CMK (cell line): ENCODE measurements at places on chromosomes 12 and 14.
A peak's percentile ranks its signal among the peaks of the same experiment; 100 is the strongest.

DNA sequence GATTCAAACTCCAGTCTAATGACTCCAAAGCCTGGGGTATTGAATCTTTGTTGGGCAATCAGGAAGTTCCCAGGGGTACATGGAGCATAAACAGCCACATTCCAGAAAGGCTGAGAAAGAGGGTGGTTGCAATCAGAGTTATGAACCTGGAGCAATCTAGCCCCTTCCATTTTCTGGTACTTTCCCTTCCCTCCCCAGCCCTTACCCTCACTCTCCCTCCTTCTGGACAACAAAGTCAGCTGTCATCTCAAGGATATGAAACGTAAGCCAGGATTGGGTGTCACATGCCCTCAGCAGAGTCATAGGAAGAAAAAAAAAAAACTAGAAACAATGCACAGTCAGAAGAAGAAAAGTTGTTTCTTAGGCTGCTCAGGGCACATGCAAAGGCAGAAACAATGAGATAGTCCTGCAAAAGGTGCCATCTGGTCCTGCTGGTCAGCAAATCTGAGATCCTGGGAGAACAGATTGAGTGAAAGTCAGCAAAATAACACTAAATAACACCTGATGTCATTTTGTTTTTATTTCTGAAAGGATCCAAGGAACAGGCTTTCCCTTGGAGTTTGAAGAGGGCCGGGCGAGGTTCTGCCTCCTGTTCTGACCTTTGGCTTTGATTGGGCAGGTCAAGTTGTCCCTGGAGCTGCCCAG is 27.1 kb downstream of the TMEM229B start:
- DNase-seq = no peak

GRCh38 chr12:118357257-118358007 is 15.3 kb downstream of the TAOK3 start:
- DNase-seq = no peak

DNA sequence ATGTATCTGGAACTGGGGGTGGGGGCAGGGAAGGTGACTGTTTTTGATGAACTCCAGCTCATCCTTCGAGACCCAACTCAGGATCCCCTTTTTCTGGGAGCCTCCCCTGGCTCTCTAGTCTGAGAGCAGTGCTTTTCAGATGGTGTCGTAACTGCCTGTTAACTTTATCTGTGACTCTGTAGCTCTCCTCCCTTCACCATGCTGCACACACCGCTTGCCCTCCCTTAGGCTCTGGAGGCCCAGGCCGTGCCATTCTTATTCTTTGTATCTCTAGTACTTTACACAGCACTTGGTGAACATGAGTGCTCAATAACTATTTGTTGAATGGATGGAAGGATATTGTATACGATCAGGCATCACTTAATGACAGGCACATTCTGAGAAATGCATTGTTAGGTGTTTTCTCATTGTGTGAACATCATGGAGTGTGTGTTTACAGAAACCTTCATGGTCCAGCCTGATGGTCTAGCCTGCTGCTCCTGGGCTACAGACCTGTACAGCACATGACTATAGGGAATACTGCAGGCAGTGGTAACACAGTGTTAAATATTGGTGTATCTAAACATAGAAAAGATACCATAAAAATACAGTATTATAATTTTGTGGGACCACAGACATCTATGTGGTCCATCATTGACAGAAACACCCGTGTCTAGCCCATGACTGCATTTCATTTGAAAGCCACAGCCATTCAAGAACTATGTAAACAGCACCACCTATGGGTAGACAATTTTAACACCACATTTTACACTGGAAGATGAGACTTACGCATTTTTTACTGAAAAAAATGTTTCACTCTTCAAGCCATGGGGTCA is 91.8 kb downstream of the EML1 start:
- DNase-seq = peak; percentile 22

GRCh38 chr14:55450124-55450523 is 9.7 kb upstream of the TBPL2 start:
- DNase-seq = no peak

- DNase-seq = no peak
Observed at GRCh38 chr12:22228022-22228875, 106.3 kb downstream of the ST8SIA1 start.

DNA sequence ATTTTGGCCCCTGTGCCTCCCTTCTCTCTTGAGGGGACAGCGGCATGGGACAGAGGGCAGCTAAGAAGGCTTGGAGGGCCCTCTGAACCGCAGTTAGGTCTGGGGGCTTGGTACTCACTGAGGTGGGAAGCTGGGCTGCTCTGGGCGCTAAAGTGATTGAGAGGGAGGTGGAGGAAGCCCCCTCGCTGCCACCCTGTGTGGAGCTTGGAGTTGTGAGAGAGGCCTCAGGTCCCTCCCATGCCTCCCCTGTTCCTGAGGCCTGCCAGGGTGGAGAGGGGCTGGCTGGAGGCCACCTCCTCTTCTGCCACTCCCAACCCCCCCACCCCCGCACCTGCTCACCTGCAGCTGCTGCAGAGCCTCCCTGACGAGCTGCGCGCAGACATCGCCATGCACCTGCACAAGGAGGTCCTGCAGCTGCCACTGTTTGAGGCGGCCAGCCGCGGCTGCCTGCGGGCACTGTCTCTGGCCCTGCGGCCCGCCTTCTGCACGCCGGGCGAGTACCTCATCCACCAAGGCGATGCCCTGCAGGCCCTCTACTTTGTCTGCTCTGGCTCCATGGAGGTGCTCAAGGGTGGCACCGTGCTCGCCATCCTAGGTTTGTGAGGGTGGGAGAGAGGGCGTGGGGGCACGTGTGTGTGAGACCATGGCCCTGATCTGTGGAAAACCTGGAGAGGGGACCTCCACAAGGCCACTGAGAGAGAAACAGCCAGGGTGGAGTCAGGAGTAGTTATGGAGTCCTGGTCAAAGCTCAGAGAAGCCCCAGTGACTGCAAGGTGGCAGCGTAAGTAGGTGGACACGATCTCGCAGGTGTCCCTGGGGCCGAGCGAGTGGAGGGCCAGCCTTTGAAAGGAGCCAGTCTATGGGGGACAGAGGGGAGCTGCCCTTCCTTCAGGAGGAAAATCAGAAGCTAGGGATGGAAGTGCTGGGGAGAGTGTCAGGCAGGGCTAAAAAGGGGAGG is 11.2 kb downstream of the KCNH3 start:
- DNase-seq = no peak

DNA sequence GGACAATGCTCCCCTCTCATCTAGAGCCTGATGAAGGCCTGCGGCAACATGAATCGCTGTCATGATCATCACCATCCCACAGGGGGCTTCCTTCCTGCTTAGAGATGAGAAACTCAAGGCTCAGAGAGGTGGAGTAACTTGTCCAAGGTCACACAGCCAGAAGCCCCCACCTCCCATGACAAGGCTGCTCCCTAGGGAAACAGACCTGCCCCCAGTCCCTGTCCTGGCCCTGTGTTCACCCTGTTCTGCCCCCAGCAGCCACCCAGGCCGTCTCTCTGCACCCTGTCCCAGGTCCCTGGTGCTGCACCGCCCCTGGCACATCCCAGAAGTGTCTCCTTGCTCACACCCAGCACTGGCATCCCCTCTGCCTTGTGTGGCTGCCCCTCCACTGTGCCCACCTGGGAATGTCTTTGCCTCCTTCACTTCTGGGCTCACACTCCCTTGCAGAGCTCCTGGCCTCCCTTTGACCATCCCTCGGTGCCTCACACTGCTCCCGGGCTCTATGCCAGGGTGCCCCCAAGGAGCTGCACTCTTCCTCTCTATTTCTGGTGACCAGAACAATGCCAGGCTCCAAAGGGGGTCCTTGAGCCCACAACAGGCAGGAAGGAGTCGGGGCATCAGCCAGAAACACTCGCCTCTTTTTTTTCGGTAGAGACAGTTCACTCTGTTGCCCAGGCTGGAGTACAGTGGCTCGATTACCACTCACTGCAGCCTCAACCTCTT is 70.5 kb downstream of the BCL11B start:
- DNase-seq = no peak

GRCh38 chr12:66753810-66754209 is 74.9 kb upstream of the GRIP1 start:
- DNase-seq = no peak

DNA sequence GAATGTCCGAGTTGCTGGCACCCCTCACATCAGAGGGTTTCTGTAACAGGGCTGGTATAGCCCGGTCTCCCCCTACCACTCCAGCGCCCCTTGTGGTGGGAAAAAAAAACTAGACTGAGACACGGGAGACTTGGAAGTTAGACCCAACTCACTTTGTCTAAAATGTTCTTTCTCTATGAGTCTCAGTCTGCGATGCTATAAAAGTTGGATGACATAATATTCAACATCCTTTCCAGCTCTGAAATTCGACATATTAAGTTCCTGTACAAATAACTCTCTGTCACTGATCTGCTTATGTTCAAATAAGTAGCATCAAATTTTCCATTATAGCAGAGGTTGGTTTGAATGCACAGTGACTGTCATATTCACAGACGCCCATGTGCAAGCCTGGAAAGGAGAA is 25.7 kb upstream of the TC2N start:
- DNase-seq = peak; percentile 11

DNA sequence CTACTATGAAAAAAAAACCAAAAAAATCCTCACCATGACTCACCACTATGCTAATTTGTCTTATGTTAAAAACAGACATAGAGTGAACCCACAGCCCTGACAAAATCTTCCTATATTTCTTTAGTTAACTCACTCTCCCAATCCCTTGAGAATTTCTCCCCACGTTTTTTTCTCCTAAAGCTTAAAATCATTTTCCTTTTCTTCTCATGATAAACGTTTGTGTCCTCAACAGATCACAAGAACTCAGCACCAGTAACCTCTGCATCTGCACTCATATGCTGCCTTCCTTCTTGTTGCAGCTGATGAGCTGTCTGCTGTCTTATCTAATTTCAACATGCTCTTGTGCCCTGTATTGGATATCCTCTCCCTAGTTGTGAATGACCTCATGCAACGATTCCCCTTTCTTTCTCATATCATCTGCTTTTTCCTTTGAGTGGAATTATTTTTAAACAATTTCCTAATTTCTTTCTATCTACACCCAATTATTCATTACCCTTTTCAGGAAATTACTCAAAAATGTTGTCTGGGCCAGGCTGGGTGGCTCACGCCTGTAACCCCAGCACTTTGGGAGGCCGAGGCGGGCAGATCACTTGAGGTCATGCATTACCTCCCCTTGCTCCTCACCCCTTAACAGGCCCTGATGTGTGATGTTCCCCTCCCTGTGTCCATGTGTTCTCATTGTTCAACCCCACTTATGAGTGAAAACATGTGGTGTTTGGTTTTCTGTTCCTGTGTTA is 427.5 kb upstream of the MGAT4C start:
- no peak for DNase-seq

DNA sequence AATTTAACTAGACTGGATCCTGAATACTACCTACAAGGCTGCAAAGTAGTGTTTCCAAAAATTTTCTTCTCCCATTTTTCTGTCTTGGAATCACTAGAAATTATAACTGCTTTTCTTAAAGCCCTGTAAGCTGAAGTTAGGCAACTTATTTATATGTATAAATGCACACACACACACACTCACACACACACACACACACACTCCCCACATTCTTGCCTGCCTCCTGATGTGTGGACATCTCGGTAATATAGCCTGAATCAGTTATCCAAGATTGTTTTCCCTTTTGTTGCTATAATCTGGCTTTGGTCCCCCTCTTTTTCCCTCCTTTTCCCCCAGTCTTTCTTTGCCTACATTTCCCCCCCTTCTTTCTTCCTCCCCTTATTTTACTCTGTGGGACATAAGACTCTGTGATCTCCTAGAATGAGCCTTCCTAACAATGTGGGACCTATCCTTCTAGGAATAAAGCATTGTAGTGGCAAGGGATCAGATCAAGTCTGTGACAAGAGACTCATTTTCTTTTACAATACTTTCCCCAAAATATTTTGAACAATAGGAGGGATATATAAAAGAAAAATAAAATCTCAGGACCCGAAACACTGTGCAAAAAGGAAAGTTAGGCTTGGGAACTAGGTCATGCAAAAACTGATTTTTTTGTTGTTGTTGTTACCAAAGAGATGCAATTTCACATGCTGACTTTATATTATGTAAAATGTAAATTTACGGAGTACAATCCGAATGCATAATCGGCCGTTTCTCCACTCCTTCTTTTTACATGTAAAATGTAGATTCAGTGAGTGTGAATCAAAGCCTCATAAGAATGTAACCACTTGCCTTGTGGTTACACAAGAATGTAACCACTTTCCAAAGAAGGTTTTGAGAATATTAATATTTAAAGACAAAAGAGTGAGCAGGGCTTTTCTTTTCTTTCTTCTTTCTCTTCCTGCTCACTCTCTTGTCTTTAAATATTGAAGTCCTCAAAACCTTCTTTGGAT is 26.3 kb upstream of the CD69 start:
- no peak for DNase-seq

DNA sequence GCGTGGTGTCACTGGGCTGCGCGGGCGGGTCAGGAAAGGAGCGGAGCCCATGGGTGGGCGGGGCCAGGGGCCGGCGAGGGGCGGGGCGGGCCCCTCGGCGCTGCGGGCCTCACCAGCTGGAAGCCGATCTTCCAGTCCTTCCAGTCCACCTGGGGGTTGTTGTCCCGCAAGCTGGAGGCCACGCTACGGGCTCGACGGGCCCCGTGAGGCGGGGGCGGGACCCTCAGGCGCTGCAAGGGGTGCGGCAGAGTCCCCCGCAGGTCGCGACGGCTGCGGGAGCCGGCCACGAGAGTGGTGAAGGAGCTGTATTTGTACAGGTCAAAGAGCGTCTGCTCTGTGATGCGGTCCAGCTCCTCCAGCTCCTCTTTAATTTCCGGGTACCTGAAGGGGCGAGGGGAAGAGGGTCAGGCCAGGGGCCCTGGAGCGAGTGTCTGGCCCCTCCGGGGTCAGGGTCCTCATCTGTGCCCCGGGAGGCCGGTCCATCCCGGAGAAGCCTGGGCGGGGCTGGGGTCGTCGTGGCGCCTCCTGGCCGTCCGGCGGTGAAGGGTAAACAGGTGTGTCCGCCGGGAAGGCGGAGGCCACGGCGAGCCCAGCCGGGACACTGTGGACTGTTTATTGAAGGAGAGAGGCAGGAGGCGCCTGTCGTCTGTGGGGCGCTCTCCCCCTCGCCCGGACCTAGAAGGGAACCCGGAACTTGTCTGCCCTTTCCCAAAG is 11.9 kb downstream of the SCNN1A start:
- DNase-seq = no peak

DNA sequence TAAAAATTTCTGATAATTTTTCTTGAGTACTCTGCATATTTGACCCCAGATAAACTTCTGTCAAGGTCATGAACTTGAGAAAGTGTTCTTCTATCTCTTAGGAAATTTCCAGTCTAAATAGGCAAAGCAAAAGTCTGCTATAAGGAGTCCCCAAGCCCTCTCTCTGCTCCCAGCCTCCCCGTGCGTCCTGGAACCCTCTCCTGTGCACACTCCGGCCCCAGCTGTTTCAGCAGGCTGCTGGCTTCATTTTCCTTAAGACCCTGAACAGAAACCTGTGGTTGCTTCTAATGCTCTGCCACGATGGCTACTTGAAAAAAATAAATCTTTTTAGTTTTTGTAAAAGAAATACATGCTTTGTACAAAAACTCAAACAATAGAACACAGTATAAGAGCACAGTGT is 14.7 kb downstream of the KRT2 start:
- DNase-seq = no peak

DNA sequence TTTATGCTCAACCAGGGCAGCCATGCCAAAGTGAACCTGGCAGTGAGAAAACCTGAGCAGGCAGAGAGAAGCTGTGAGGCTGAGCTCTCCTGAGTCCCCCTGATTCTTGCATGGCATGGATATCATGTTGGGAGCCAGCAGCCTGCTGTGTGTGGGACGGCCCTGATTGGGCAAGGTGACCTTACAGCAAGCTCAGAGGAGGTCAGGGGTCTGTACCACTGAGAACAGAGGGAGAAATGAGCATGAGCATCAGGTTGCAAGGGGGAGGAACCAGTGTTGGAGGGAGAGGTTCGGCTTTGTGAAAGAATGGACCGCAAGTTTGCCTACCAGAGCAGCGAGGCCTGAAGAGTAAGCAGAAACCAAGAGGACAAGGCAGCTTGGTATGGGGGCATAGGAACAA is 59.1 kb upstream of the PTGR2 start:
- DNase-seq = no peak
